Coronary artery (tissue), 2 donors: ENCODE measurements at places on chromosomes 6 and 20.

DNA sequence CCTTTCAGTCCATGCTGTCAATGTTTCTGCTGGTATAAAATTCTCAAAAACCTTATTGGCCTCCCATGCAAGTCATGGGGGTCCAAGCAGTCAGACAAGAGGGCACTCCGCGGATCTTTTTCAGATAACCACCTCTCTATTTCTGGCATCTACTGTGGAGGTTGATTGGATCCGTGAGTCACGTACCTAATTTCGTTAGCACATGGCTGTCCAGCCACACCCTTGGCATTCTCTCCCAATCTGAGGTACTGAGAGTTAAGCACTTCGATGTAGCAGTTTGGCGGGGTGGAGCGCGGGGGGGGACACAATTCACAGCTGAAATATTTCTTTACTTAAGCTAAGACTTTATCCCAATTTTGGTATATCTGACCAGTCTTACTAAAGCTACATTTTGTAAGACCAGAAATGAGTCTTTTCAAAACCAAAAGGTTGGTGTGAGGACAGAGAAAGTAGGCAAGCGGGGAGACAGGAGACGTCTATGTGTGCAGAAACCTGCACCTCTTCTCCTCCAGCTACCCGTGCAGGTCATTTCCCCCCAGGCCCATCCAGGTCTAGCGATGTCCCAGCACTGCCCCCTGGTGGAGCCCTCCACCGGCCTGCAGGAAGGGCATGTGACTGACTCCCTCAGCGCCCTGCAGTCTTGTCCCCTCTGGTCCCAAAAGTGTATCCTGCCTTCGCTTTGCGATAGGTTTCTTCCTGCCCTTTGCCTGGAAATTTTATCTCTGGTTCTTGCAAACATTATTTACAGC is 113.1 kb downstream of the ADAT2 start:
- DNase-seq, result no peak

DNA sequence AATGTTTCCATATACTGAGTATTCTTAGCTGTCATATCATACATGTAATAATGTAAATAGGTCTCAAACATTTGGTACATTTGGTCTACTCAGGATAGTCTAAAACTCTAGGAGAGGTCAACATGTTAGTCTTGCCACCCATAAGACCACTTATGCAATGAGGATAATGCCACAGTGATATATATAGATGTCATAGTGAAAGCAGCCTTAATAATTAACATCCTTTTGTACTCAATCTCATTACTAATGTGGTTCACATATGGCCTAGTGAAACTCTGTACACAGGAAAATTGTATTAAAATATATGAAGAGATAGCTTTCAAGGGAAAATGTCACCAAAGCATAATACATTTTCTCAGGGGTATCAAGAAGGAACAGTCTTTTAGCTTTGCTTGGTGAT is 577.9 kb downstream of the TFAP2B start:
- DNase-seq, result no peak

DNA sequence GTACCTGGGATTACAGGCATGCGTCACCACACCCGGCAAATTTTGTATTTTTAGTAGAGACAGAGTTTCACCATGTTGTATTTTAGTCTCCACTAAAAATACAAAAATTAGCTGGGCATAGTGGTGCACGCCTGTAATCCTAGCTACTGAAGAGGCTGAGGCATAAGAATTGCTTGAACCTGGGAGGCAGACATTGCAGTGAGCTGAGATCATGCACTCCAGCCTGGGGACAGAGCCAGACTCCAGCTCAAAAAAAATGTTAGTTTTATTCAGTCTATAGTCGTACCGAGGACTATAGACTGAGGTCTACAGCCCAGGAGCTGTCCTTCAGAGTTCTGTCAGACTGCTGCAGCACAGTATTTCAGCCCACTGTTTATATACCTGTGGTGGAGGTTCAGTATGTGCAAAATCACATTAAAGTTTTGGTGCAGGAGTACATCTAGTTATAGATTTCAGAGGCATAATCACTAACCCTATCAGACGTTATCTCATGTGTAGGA is 3.6 kb upstream of the CASP8AP2 start:
- DNase-seq, result no peak

- no peak for DNase-seq
Observed at GRCh38 chr6:128532136-128532535, 11.7 kb upstream of the PTPRK start.

GRCh38 chr20:53672484-53673129 is 79.0 kb upstream of the ZNF217 start:
- no peak for DNase-seq

DNA sequence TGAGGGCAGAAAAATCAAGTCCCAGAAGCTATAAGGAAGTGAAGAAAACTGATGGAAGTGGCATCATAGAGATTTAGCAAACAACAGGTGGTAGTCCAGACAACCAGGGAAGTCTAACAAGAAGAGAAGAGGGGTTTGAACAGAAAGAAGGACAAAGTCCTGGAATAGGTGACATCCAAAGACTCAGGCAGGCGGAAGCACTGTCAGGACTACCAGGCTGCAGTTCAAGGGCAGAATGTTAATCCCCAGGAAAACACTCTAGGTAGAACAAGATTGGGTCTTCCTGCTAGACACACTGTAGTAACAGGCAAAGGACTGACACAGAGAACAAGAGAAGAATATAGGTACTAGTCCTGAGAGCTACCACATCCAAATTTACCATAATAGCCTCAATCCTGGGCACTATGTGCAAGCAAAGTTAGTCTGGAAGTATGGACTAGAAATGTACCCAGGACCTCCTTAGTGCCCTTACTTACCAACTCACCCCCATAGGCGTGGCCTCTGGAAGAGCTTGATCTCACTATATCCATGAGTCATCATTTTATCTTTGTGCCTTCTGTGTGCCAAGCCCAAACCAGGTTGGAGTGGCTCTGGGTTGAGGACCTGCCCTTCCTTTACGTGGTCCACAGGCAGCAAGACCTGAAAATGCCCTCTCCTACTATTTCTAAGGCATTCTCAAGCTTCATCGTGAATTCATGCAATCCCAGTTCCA is 2.2 kb upstream of the EPB41L2 start:
- DNase-seq, result no peak

DNA sequence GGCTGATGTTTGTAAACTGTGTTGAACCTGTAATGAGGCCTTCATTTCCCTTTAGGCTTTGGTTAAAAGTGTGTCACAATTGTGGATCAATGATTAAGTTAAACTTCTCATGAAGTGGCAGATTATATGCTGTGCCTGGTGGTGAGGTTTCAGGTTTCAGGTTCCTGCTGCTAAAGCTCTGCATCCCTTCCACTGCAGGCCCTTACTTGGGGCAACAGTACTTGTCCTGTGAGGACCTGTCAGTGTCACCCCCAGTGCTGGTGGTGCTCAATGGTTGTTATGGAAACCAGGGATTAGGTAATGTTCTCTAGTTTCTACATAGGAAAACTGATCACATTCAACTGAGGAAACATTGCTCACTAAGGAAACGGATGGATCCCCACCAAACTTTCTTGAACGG is 18.5 kb downstream of the RPP21 start:
- no peak for DNase-seq

DNA sequence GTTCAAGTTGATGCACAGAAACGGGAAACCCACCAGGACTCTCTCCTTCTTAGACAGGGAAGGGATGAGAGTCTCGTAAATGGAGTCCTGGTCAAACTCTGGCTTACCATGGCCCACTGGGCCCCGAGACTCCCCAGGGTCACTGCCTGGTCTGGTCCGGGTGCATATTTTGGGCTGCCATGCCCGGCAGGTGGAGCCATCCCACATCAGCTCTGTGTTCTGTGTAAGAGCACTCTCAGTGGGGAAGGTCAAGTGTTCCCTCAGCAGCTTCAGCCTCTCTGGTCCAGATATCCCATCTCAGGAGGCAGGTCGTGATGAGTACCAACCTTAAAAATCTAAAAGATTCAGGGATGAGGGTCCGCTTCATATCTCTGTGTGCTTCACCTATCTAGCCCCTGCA is 138.8 kb downstream of the EDN3 start:
- DNase-seq, result no peak

DNA sequence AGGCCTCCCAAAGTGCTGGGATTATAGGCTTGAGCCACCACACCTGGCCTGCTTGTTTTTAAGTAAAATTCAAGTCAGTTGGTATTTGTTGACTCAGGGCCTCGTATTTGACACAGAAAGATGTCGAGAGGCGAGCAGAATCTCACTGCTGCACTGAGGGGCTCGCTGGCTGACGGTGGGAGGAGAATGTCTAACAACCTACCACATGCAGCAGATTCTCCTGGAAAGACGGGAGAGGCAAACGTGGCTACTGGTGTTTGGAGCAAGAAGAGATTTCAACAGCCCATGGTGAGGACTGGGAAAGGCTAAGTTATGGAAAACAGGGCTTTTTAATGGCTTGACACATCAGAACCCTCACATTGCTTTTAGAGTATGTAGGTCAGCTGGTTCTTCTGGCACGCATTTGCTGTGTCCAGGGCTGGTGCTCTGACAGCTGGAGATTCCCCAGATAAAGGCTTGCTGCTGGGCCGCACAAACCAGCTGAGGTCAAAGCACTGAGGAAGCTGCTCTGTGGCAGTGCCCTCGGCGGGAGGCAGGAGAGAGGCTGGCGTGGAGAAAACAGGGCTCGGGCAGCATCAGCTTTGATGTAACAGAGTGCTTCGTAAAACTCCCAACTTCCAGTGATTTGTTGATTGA is 84.2 kb upstream of the FRMD1 start:
- DNase-seq, result no peak

DNA sequence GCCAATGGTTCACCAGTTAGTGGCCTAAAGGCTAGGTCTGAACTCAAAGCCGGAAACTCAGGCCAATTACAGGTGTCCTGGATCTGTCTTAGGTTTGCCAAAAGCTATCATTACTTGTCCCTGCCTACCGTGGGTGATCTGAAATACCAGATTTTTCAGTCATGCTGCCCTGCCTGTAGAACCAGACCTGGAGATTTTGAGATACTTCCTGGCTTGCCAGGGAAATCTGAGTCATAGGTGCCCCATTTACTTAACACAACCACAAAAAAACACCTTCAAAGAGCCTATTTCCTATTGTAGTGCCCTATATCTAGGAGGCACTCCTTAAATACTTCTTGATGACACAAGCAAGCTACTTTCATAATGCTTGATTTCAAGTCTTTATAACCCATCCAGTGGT is 13.9 kb upstream of the RANBP9 start:
- DNase-seq, result no peak

GRCh38 chr20:19112828-19113227 is 99.6 kb upstream of the SLC24A3 start:
- DNase-seq, result no peak

- no peak for DNase-seq
Observed at GRCh38 chr6:121436960-121437850, 1.8 kb downstream of the GJA1 start.

DNA sequence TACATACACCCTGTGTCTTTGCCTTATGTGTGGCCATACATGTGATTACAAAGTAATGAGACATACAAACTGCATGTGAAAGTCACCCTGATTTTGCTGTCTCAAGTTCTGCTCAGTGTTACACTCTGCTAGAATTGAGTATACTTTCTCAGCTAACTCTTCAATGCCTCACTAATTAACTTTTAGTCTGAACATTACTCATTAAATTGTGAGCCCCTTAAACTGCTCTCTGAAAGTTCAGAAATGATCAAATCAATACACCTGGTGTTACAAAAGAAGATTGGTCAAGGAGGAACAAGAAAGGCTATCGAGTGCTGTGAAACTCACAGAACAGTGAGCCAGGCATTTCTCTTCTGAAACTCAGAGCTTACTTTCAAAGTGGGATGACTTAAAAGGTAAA is 71.3 kb downstream of the MKKS start:
- no peak for DNase-seq

- DNase-seq, result no peak
Observed at GRCh38 chr6:158722176-158722729, 72.4 kb downstream of the SYTL3 start.

- DNase-seq, result no peak
Observed at GRCh38 chr20:48734104-48734749, 93.6 kb downstream of the PREX1 start.

DNA sequence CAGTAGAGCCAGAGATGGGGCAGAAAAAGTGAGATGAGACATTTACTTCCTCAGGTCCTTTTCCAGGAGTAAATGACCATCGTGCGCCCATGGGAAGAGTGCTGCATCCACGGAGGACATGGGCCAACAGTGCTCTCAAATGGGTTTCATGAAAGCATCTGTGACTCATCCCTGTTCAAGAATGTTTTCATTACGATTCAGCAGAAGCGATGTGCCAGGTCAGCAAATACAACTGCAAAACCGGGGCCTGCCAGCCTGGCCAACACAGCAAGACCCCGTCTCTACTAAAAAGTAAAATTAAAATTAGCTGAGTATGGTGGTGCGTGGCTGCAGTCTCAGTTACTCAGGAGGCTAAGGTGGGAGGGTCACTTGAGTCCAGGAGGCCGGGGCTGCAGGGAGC is 125.1 kb downstream of the LY86 start:
- no peak for DNase-seq

DNA sequence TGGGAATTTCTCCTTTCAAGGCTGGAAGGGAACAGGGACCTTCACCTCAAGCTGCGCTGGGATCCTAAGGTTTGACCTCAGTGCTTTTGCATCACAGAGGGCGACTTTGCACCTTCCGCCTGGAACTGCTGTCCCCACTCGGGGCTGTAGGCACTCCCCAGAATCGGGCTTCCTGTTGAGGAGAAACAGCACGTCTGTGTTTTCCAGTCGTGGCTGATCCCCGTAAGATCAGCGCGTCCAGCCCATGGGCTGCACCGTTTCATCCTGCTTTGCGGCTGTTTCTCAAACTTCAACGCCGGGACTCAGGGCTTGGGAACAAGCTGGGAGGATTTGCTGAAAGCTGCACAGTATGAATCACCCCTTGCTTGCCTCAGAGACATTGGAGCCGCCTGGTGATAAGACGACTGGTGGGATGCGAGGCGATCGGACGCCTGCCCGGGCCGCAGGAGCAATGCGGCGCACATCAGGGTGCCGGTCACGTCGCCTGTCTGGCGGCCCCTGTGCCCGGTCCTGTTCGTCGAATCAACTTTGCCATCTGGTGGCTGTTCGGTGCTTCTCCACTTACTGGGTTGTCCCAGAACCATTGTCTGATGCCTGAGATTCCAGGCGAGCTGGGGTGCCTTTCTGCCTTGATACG is 53.6 kb upstream of the FRMD1 start:
- DNase-seq, result peak; percentile 76

- no peak for DNase-seq
Observed at GRCh38 chr6:116482780-116483179, 21.6 kb downstream of the CALHM6 start.

DNA sequence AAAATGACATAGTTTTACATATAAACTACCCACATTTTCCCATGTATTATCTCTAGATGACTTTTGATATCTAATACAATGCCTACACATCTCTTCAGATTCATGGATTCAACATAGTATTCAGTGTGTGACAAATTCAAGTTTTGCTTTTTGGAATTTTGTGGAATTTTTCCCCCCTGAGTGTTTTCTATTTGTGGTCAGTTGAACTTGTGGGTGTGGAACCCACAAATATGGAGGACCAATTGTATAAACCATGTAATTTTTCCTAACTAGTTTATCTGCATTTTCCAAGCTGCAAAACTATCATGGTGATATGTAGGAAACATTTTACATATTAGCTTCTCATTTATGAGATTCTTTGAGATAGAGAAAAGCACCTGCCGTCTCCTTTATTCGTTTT is 374.3 kb upstream of the SOX4 start:
- no peak for DNase-seq

- no peak for DNase-seq
Observed at GRCh38 chr6:89986650-89987074, 92.4 kb downstream of the GJA10 start.

GRCh38 chr6:84466511-84466910 is 239.1 kb upstream of the CEP162 start:
- DNase-seq, result no peak

GRCh38 chr20:8530022-8530421 is 398.0 kb downstream of the PLCB1 start:
- no peak for DNase-seq
